ENCODE measurements at places on chromosomes 4 and X. TPM values are rescaled to one million over a fixed set of nuclear protein-coding genes. Genes with fewer than 3 reads are reported as not detected.

The TMEM154 gene
- 139 TPM for total RNA-seq

DNA sequence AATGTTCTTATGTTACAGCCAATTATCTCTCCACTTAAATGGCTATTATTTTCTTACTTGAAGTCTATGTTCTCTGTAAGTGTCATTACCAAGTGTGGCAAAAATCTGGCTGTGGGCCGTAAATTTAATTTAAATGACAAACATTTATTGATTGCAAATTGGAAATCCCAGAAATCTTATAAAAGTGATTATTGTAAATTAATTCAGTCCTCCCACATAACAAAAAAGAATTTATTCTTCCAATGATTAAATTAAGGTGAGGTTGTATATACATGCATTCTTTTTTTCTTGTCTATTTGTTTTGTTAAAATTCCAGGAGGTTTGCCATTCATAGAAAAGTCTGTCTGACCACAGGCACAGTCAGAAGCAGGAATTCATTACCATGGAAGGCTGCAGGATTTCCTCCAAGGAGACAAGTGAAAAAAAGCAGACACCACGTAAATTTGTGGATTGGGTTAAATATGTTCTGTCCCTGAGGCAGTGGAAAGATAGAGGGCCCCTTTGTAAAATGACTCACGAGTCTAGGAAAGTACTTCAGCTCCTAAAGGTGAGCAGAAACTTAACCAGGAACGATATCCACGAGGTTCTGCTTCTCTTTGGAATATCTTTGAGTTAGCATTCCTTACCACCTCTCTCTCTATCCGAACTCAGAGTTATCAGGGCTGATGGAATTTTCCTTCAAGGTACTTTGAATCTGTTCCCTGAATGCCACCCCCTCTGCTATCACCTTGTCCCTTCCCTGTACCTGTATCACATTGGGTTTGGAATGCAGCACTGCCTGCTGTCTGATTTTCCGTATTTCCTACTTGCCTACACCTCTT, 10.7 kb downstream of the PPARGC1A start:
- no peak for DNase-seq

DNA sequence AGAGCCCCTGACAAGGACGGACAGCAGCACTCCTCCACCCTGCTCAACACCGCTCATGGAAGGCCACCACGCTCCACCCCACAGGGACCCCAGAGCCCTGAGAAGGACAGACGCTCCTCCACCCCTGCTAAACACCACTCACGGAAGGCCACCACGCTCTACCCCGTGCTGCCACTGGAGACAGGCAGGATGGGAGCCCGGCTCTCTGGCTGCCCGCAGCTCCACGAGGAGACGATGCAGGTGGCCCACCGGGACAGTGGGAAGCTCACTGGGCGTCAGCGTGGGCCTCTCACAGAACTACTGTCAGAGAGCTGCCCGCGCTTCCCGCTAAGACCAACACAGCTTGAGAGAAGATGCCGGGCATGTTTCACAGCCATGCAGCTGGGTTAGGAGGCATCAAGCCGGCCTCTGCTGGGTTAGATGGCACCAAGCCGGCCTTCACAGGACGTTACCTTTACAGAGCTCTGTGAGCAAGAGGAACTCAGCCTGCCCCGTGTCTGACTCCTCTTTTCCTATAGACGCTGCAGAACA, 20.8 kb downstream of the GAK start:
- no peak for DNase-seq

GRCh38 chr4:94339779-94340178, 2.9 kb downstream of the HPGDS start:
- no peak for DNase-seq

DNA sequence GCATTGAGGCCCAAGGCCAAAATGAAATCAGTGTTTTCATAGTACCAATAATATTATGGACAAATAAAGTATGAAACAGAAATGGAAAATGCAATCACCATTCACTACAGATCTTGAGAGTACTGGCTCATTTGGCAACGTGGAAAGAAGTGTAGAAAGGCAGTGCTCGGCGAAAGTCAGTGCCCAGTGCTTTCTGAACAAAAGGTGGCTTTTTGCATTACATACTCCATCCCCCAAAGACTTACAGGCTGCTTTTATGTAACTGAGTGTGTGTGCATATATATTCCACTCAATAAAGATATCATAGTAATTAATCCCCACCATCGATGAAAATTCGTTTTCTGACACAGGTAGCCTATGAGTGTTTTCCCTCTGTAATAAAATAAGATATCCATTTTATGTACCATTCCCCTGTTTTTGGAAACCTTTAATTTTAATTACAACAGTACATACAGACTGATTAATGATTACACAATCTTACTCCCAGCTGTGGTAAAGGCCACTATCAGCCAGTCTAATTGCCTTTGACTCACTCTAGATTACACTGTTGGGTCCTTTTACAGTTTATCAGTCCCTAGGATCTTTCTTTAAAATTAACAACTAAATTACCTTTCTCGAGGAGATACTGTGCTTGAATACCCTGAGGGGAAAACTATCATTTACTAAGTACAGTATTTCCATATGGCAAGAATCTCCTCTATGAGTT, 65.9 kb downstream of the MAD2L1 start:
- no peak for DNase-seq

DNA sequence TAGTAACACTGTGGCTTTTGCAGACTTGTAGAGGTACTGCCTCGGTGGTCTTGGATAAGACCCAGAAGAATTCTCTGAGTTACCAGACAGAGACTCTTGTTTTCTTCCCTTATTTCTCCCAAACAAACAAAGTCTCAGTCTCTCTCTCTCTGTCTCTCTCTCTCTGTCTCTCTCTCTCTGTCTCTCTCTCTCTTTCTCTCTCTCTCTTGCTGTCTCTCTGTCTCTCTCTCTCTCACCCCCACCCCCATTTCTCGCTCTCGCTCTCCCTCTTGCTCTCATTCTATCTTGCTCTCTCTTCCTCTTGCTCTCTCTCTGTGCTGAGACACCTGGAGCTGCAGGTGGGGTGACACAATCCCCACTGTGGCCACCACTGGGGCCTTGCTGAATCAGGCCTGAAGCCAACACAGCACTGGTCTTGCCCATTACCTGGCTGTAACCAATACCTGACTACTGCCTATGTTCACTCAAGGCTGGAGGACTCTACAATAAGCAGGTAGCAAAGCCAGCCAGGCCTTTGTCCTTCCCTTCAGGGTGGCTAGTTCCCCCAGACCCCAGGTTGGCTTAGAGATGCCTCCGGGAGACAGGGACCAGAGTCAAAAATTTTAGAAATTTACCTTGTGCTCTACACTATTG, 12.3 kb downstream of the LOC101059915 start:
- no peak for DNase-seq

DNA sequence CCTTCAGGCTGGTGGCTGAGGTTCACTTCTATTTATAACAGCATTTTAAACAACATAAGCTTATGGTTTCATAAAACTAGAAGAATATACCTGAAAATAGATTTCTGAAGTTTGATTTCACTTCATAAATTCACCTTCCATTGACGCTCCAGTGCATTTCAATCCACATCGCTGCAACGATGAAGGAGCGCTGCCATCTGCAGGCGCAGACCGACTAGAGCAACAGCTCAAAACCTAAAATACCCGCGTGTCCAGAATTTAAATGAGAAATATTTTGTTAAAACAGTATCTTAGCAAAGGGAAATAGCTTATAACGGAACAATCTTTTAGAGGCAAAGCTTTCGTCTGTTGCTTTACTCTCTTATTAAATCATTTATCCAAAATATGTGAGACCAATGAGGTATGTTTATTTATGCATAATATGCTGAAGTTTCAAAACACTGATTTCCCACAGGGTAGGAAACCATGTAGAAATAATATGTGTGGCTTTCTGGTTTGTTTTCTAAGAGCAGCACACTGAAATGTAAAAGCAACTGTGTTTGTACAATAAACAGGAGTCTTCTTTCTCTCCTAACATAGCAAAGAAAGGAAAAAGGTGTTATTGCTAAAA, 816.4 kb upstream of the FRG1 start:
- no peak for DNase-seq

GRCh38 chr4:19971829-19972228, 279.9 kb upstream of the SLIT2 start:
- no peak for DNase-seq

All from lower leg skin (tissue), 4 donors.